ENCODE measurements at places on chromosomes 12 and 14.

DNA sequence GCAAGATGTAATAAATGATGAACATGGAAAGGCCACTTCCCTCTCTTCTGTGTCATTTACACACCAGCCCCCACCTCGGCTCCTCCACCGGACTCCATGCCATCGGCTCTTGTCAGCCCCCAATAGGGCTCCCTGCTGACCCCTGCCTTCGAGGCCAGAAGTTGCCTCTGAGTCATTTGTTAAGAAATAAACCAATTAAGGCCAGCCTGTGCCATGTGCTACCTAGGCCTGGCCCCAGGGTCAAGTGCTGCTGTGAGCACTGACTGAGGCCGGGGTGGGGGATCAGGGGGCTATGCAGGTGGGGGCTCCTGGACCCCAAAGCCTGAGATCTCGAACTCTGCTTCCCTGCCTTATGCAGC lies 53.2 kb downstream of the TESC start:
- no peak for DNase-seq

DNA sequence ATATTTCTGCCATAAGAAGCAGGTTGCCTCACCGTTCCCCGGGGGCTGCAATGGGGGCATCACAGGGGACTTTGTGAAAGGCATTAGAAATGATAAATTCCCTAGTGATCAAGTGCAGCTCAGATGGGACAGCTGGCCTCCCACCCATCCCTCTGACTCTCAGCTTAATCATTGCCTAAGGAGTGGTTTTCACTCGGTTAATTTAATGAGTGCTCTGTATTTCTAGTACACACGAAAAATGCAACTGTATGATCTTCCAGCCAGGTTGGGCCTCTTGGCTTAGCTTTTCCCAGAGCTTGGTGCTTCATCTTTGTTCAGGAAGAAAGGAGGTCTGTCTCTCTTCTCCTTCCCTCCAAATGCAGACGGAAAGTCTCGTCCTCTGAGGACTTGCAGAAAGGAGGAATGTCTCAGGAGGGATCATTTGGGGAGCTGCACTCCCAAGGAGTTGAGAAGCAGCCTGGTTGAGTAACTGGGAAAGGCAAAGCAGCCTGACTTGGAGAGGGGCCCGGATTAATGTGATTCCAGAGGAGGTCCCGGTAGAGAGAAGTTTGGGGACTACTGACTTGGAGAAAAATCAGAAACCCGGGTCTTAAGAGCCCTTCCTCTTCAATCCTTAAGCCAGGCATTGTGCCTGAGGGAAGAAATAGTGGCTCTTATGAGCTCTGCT lies 7.2 kb downstream of the CD9 start:
- no peak for DNase-seq

DNA sequence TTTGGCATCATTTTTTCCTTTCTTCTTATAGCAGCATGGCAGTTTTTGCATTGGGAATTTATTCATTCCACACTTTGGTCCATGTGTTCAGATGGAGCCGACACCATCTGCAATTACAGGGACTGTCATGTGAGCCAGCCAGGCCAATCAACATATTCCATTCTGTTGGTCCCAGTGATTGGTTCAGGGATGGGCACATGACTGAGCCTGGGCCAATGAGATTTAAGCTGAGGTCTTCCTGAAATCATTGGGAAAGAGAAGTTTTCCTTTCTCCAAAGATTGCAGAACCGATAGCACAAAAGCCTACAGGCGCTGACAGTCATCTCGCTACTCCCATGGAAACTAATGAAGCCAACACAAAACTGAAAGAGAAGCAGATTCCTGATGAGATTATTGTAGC lies 841.5 kb upstream of the TMEM132C start:
- no peak for DNase-seq

GRCh38 chr12:531951-532585 lies 72.3 kb downstream of the B4GALNT3 start:
- no peak for DNase-seq

- no peak for DNase-seq
Measured at GRCh38 chr12:93184672-93185368, 192.9 kb upstream of the NUDT4 start.

GRCh38 chr12:1108276-1108675 lies 117.3 kb downstream of the ERC1 start:
- DNase-seq, result no peak

DNA sequence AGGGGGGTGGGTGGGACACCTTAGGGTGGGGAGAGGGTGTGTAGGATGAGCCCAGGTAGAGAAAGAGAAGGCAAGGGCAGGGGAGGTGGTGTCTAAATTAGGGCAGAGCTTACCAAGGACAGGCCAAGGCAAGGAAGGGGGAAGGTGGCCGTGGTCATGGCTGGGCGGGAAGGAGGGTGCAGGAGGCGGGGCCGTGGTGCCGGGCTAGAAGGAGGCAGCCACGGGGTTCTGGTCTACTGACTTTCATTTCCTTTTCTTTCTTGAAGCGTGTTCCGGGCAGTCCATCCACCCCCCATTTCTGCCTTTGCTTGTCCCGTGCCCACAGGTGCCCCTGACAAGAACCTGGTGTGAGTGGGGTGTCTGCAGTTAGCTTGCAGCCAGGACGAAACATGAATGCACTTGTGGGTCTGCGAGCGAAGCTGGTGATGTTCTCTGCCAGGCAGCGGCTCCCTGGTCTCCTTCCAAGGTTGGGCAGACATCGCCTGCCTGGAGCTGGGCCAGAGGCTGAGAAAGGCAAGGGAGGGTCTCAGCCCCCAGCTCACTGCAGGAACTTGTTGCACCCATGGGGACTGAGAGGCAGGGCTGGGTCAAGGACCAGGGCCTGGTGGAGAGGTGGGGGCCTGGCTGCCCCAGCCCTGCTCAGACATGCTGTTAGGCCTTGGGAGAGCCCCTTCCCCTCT lies 58.2 kb downstream of the KIF26A start:
- DNase-seq, result no peak

- DNase-seq, result no peak
Measured at GRCh38 chr12:66189486-66189843, 451 bp downstream of the IRAK3 start.

DNA sequence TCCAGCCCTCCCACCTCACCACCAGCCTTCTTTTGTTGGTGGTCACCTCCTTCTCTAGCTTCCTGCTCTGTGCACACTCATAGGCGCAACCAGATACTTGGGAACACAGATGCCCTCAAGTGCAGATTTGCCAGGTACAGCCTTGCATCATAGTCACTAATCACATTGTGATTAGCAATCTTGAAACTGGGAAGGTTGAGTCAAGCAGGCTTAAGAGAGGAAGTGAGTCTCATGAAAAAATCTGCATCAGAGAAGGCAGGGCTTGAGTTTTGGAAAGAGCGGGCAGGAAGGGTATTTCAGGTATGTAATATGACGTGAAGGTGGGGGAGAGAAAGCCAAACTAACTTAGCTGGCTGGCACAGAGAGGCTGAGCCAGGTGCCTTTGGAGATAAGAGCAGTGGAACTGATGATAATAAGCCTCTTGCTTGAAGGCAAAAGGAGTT lies 2.7 kb upstream of the RABGGTA start:
- DNase-seq, result peak; percentile 18

DNA sequence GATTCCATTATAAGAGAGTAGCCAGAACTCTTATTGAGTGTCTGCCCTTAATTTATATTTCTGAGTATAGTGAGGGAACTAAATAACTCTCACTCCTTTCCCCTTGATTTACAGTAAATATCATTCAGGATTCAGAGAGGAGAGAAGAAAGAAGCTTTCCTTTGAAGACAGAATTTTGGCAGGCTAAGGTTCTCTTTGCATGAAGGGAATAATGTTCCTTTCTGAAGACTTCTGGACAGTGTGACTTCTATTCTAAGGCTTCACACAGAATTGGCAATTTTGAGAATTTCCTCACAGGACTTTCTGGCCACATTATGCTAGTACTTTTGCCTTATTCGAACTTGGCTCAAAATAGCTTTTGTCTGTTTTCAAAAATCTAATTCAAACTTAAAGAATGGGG lies 352.2 kb upstream of the FBXO33 start:
- DNase-seq, result no peak

DNA sequence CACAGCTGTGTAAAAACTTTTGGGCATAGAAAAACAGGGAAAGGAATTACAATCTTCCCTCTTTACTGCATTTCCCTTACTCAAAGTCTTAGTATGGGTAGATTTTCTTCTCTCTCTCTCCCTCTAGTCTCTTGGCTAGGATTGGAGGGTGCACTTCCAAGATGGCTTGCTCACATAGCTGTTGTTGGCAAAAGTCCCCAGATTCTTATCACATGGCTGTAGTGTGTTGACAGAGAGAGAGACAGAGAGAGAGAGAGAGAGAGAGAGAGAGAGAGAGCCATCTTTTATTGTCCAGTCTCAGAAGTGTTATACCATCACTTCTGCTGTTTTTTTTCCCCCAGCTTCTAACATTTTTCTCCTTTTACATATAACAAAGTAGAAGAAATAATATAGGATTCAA lies 6.3 kb upstream of the OR4E2 start:
- DNase-seq, result no peak

DNA sequence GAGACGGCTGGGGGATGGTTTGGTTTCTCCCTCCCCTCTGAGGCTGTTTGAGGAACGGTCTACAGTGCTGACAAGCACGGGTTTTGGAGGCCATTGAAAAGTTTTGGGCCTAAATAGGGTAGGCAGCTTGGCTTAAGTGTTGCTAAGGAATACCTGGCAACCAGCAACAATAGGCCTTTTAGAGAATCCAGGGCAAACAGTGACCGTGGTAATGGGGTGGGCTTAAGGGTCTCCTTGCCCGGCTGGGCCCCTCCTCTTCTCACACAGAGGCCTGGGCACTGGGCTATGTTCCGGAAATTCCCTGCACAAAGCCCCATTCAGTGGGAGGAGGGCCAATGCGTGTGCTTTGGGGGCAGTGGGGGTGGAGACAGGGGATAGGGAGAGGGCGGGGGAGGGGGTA lies 55.4 kb downstream of the ASCL1 start:
- DNase-seq, result no peak

DNA sequence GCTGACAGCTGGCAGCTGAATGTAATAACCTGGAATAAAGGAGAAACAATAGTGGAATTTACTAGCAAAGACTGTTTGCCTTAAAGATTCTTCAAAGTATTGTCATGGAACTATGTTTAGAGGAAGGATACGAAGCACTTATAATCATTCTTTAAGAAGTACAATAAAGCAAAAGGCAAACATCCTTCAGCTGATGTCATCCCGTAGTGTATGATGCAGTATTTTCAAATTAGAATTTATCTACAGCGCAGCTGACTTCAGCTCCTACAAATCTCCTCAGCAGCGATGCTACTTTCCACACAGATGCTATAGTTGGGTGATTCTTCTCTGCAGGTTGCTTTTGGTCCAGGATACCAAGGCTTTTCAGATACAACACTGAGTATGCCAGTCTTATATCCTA lies 31.5 kb downstream of the CLEC1A start:
- DNase-seq, result no peak

DNA sequence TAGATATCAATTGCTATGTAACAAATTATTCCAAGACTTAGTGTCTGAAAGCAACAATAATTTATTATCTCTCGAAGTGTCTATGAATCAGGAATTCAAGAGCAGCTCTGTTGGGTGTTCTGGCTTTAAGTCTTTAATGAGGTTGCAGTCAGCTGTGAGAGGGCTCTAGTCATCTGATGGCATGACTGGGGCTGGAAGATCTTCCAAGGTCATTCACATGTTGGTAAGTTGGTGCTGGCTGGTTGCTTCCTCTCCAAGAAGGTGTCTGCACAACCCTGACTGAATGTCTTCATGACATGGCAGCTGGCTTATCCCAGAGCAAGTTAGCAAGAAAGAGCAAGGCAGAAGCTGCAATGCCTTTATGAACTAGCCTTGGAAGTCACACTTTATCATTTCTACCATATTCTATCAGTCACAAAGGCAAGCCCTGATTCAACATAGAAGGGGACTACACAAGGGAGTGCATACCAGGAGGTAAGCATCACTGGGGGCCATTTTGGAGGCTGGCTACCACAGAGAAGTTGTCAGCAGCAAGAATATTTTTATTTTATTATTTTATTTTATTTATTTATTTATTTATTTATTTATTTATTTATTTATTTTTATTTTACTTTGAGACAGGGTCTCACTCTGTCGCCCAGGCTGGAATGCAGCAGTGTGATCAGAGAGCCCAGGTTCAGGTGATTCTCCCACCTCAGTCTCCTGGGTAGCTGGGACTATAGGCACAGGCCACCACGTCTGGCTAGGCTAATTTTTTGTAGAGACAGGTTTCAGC lies 7.6 kb upstream of the SLC38A2 start:
- DNase-seq, result no peak

GRCh38 chr12:88801227-88802095 lies 221.2 kb upstream of the KITLG start:
- DNase-seq, result no peak

GRCh38 chr14:23145794-23146350 lies 26.8 kb upstream of the CEBPE start:
- DNase-seq, result no peak

GRCh38 chr12:93778306-93778705 lies 101.1 kb downstream of the CRADD start:
- no peak for DNase-seq

- DNase-seq, result no peak
Measured at GRCh38 chr14:76814726-76815645, 2.3 kb upstream of the ANGEL1 start.

GRCh38 chr14:98189511-98189910 lies 1082.5 kb downstream of the BCL11B start:
- DNase-seq, result no peak

- no peak for DNase-seq
Measured at GRCh38 chr12:66320996-66321395, 18.7 kb downstream of the HELB start.

- DNase-seq, result peak; percentile 24
Measured at GRCh38 chr14:88551094-88551870, 3.5 kb downstream of the PTPN21 start.

DNA sequence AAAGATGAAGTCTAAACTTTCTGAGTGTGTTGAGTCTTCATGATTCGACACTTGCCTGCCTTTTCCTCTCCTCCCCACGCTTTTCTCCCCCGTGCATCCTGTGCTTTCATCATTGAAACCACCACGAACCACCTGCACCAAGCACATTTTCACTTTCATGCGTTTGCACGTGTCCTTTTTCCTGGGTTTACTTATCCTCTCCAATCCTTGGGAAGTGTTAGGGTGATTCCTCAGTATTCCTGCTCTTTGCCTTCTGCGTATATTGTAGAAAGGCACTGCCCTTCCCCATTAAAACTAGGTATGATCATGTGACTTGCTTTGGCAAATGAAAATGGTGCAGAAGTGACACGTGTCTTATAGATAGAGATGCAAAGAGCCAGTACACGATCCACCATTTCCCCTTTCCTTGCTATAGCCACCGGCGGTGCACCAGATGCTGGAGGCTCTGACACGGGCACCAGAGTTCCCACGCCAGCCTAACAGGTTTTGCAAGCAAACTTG lies 106.6 kb downstream of the BRMS1L start:
- no peak for DNase-seq

- peak; percentile 65 for DNase-seq
Measured at GRCh38 chr12:120639771-120640721, at the start of gene CABP1. Gene CABP1 (plus strand): TSS chr12:120640626. CDS start chr12:120640686, 60 bp downstream.

DNA sequence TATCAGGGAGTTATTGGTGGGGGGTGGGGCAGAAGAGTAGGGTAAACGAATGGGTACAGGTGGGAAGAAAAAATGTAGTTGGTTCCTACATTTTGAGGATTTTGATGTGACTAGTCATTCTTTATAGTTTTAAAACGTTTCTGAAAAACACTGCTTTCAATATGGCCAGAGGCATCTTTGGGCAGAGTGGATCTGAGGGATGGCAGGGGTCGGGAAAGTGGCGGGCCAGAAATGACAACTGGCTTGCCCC lies 527 bp upstream of the ATP23 start:
- no peak for DNase-seq

GRCh38 chr14:98897605-98898309 lies 374.2 kb downstream of the BCL11B start:
- DNase-seq, result no peak

GRCh38 chr12:105444653-105445102 lies 114.2 kb downstream of the C12orf75 start:
- DNase-seq, result no peak

GRCh38 chr14:55973911-55974630 lies 144.1 kb upstream of the PELI2 start:
- DNase-seq, result no peak
